ENCODE measurements at places on chromosomes 2 and 18. TPM values are rescaled to one million over a fixed set of nuclear protein-coding genes. Genes with fewer than 3 reads are reported as not detected.

Gene AQP4
- total RNA-seq = 0.46 TPM

DNA sequence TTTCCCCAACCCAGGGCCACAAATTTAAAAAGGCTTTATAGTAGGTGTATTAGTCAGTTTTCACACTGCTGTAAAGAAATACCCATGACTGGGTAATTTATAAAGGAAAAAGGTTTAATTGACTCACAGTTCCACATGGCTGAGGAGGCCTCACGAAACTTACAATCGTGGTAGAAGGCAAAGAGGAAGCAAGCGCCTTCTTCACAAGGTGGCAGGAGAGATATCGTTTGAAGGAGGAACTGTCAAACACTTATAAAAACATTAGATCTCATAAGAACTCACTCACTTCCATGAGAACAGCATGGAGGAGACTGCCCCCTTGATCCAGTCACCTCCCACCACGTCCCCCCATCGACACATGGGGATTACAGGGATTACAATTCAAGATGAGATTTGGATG lies 70.4 kb downstream of the FECH start:
- DNase-seq = no peak

DNA sequence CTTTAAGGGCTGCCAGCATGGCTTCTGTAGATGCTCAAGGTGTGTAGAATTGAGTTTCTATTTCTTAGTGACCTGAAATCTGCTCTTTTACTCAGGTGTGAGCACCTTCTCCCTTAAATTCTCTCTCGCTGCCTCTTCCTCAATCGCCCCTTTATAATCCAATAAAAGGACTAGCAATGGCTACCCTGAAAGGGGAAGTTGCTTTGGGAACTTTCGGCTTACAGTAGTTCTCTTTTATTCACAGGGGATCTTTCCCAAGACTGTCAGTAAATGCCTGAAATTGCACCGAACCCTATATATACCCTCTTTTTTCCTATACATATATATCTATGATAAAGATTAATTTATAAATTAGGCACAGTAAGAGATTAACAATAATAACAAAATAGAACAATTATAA lies 121.8 kb downstream of the ACTR3 start:
- no peak for DNase-seq

Gene ITPRIPL1
- total RNA-seq = 0.39 TPM

- DNase-seq = no peak
These were observed 174.0 kb downstream of the CCDC85A start for GRCh38 chr2:56357655-56358295.

Gene ADAM23
- total RNA-seq = 0.72 TPM

Gene SLC5A7
- total RNA-seq = not detected

Gene ALPG
- total RNA-seq = not detected

DNA sequence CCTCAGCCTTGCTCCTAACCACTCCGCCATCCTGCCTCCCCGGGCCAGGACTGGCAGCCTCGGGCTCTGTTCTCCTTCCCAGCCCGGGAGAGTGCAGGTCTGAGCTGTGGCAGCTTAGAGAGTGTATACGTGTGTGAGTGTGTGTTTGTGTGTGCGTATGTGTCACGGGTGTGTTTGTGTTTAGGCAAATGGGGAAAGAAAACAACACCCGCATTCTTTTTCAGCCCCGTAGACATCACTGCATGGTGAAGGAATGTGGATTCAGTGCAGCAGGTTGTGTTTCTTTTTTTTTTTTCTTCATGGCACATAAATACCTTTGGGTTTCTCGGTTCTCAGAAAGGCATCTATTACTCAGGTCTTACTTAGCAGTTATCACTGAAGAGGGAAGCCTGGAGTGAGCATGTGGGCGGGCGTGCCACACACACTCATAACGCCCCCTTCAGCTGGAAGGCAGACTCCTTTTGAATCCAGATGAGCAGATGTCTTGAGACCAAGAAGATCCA lies 44.2 kb downstream of the GLI2 start:
- no peak for DNase-seq

DNA sequence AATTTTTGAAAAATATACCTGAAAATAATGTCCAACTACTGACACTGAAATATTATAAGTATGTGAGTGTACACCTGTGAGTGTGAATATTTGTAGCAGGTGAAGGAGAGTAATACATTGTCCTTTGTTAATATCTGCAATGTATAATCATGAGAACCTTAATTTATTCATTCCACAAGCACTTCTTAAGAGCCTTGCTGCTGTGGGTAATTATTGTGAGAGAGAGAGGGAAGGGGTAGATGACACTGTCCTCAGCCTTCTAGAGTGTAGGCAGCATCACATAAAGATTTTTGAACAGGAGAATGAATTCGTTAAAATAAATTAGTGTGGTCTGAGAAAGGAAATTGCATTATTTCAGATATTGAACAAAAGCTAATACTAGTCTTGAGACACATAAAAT lies 157.2 kb downstream of the MAP2 start:
- DNase-seq = no peak

- DNase-seq = peak; percentile 87
These were observed 7.0 kb downstream of the SLC35F6 start for GRCh38 chr2:26770986-26771586.

Gene CRYBA2
- total RNA-seq = 5.9 TPM

- no peak for DNase-seq
These were observed 52.6 kb upstream of the GLI2 start for GRCh38 chr2:120683081-120683480.

DNA sequence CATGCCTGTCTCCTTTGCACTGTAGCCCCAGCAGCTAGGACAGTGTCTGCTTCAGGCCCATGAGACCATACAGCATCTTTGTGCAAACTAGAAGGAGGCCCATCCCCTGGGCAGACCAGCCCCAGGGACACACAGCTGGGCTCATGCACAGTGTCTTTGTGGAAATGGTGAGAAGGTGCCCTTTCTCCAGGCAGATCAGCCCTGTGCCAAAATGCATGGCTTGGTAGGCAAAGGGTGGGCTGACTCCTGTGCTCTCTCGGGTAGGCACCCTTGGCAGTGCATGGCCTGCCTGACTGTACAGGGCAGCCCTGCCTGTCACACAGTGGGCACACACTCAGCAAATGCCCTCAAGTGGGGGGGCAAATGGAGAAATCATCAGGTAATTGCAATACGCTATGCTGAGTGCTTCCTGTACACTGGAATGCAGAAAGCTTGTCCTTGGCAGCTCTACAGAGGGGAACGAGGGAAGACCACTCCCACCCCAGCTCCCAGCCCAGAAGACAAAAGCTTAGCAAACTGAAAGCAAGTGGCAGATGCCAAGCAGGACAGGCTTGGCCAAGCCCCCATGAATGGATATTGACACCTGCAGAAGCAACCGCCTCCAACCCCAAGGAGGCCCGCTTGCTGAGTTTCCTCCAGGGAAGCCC lies 21.6 kb downstream of the TNS1 start:
- no peak for DNase-seq
